ENCODE measurements at places on chromosomes 16 and 17. TPM values are rescaled to one million over a fixed set of nuclear protein-coding genes. Genes with fewer than 3 reads are reported as not detected.

GRCh38 chr17:11742886-11743285 lies 144.6 kb downstream of the DNAH9 start:
- no peak overlapping the region for H3K27ac ChIP-seq
- H3K4me1 ChIP-seq = no peaks in the 10 kb centered on the region
- H3K27me3 ChIP-seq = no peaks in the 10 kb centered on the region

DNA sequence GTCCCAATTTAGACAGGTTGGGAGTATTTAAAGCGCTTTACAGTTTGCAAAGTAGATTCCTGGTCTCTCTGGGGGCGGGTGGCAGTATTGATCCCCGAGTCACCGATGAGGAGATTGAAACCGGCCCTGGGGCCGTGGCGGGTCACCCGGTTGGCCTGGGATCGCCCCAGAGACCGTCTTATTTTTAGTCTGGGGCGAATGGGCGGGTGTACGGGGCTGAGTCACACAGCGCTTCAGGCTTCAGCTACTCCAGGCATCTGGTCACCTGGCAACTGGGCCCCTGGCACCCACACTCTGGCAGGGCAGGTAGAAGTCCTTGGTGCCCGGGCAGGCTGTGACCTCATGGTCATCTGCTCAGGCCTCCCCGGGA lies 669 bp downstream of the MIEF2 start:
- H3K4me1 ChIP-seq = peaks cover 28% of the 10 kb centered on the region
- DNase-seq = peak; percentile 59
- H3K27me3 ChIP-seq = no peaks in the 10 kb centered on the region
- peaks cover 2% of the 10 kb centered on the region for H3K36me3 ChIP-seq

Gene ATP2A1
- total RNA-seq = 4.2 TPM

Gene KRT40
- not detected for total RNA-seq

DNA sequence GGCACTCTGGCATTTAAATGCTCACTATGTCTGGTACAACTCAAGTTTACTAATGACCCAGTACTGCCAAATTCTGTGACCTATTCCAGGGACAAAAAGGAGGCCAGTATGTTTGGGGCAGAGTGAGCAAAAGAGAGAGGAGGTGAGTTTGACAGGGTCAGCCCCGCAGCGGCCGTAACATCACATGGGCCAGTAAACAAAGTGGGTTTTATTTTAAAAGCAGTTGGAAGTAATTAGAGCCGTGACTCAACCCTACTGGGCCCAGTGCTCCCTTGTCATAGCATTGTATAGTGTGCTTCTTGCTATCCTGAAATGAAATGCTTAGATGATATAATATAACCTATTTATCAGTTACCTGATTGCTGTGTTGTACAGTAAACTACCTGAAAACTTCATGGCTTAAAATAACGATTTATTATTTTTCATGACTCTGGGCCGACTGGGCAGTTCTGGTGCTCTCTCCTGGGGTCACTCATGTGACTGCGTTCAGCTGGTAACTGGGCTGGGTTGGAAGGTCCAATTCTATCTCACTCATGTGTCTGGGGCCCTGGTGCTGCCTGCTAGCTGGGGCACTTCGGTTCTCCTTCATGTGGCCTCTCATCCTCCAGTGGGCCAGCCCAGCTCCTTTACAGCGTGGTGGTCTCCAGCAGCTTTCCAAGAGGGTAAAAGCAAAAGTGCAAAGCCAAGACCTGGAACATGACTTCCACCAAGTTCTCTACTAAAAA lies 27.4 kb downstream of the IQCK start:
- H3K4me3 ChIP-seq = no peak overlapping the region
- no peaks in the 10 kb centered on the region for H3K27me3 ChIP-seq
- DNase-seq = no peak
- no peaks in the 10 kb centered on the region for H3K4me1 ChIP-seq

DNA sequence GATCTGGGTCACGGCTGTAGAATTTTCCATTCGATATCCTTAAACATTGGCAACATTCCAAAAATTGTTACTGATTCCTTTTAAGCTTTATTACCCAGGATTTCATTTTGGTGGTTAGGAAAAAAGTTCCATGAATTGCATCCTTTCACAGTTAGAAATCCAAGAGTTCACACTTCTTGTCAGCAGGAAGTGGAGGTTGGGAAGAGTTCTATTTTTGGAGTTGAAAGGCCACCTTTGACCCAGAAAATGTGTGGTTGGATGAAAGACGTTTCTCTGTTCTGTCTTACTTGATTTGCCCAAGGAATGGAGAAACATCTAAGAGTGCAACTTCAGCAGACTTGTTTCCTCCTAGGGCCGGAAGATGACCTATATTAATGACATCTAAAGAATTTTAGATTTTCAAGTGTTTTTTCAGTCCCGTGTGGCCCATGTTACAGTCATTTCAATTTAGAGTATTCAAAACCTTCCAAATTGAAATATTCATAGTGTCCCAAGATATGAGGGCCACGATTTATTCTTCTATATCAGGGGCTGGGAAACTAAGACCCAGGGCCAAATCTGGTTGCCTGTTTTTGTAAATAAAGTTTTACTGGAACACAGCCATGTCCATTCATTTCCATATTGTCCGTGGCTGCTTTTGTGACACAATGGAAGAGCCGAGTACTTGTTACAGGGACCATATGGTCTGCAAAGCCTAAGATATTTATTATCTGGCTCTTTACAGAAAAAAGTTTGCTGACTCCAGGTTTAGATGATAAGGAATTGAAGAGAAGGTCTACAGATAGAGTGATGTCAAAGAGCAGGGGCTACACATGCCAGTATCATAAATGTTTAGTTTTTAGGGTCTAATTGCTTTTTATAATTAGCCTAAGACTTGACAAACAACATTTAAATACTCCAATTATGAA lies 50.2 kb downstream of the CDK5R1 start:
- no peak for DNase-seq
- no peak overlapping the region for H3K4me3 ChIP-seq
- no peaks in the 10 kb centered on the region for H3K27me3 ChIP-seq
- H3K36me3 ChIP-seq = no peaks in the 10 kb centered on the region

DNA sequence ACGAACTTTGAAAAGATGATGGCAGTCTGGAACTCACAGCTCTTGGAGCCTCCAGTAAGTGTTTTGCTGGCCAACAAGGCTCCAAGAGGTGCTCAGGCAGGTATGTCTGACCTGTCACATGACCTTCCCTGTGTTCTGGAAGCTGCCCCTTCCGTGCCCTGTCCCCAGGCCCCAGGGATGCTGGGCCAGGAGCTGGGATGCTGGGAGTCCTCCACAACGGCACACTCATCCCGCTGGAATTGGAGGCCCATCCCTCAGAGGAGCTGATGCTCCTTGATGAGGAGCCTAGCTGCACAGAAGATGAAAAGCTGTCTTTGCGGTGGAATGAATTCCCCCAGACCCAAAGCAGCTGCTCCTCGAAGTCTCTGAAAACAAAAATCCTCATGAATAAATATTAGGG lies 47.8 kb downstream of the HOXB1 start:
- H3K4me3 ChIP-seq = no peak overlapping the region
- no peaks in the 10 kb centered on the region for H3K36me3 ChIP-seq
- H3K4me1 ChIP-seq = peaks cover 22% of the 10 kb centered on the region
- H3K27ac ChIP-seq = no peak overlapping the region

- H3K27ac ChIP-seq = no peak overlapping the region
- peaks cover 3% of the 10 kb centered on the region for H3K27me3 ChIP-seq
- H3K4me1 ChIP-seq = peaks cover 9% of the 10 kb centered on the region
- H3K36me3 ChIP-seq = no peaks in the 10 kb centered on the region
- DNase-seq = no peak
- no peak overlapping the region for H3K4me3 ChIP-seq
Measured at GRCh38 chr16:84033251-84034195, 9.1 kb downstream of the SLC38A8 start.

DNA sequence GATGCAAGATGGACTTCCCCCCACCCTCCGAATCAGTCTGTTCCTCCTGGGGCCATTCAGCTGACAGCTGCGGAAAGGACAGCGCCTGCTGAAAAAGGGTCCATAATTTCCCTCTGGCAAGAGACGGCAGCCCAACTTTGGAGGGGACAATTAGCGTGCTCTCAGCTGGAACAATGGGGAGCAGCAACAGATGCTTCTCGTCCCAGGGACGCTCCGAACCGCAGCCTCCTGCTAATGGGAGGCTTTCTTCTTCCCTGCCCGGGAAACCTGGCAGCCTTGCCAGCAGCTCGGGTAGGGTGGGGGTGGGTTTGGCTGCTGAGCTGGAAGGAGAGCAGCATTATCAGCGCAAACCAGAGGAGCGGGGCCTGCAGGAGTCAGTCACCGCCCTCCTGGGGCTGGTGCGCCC lies 500.0 kb upstream of the SALL1 start:
- no peak overlapping the region for H3K27ac ChIP-seq
- DNase-seq = no peak
- no peaks in the 10 kb centered on the region for H3K4me1 ChIP-seq
- no peak overlapping the region for H3K4me3 ChIP-seq
- no peaks in the 10 kb centered on the region for H3K36me3 ChIP-seq

- H3K4me3 ChIP-seq = no peak overlapping the region
- no peak for DNase-seq
- no peaks in the 10 kb centered on the region for H3K4me1 ChIP-seq
Measured at GRCh38 chr16:59204589-59204988, 470.5 kb upstream of the GOT2 start.

Gene P4HB
- total RNA-seq = 276 TPM

Gene CCNF
- 73.5 TPM for total RNA-seq

- H3K4me1 ChIP-seq = peaks cover 8% of the 10 kb centered on the region
- no peak for DNase-seq
- H3K27ac ChIP-seq = no peak overlapping the region
- H3K4me3 ChIP-seq = no peak overlapping the region
- peaks cover 3% of the 10 kb centered on the region for H3K36me3 ChIP-seq
Measured at GRCh38 chr17:59723041-59723440, 15.6 kb downstream of the VMP1 start.

DNA sequence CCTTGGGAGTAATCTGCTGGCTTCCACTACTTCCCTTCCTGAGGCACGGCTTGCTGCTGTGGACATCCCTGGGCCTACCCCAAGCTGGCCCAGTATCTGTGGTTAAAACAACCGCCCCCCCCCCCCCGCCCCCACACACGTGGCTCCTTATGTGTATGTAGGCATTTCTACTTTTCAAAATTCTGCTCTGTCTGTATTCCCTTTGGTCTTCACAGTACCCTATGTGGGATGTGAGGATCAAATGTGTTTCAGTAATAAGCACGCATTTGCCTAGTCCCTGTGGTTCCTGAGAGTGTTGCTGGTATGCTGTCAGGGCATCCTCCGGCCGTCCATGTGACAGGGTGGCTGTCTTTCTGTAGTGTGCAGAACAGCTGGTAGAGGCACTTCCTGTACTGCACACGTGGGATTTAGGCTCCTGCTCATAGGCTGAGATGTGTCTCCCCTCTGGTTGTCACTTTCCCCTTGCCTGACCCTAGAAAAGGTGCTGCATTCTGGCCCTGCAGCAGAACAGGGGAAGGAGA lies 2.2 kb downstream of the NT5M start:
- peak; percentile 68 for DNase-seq
- H3K36me3 ChIP-seq = peaks cover 2% of the 10 kb centered on the region
- peaks cover 28% of the 10 kb centered on the region for H3K4me1 ChIP-seq
- no peaks in the 10 kb centered on the region for H3K27me3 ChIP-seq
- peak overlapping the region; percentile 61 for H3K4me3 ChIP-seq

- no peaks in the 10 kb centered on the region for H3K27me3 ChIP-seq
- H3K36me3 ChIP-seq = peaks cover 30% of the 10 kb centered on the region
- H3K27ac ChIP-seq = peak overlapping the region; percentile 97
- no peak for DNase-seq
Measured at GRCh38 chr16:56998861-56999260, 9.5 kb downstream of the NLRC5 start.

Gene FOXN1
- total RNA-seq = not detected
